Activated CD4-positive, alpha-beta T cell treated with anti-CD3 and anti-CD28 coated beads, Interleukin-2, amount 50 U/mL, for 4 hours (primary cell): ENCODE measurements at places on chromosomes 5 and 9.
A peak's percentile ranks its signal among the peaks of the same experiment; 100 is the strongest.

GRCh38 chr9:132645306-132645705 lies 24.5 kb downstream of the DDX31 start:
- no peak for DNase-seq

DNA sequence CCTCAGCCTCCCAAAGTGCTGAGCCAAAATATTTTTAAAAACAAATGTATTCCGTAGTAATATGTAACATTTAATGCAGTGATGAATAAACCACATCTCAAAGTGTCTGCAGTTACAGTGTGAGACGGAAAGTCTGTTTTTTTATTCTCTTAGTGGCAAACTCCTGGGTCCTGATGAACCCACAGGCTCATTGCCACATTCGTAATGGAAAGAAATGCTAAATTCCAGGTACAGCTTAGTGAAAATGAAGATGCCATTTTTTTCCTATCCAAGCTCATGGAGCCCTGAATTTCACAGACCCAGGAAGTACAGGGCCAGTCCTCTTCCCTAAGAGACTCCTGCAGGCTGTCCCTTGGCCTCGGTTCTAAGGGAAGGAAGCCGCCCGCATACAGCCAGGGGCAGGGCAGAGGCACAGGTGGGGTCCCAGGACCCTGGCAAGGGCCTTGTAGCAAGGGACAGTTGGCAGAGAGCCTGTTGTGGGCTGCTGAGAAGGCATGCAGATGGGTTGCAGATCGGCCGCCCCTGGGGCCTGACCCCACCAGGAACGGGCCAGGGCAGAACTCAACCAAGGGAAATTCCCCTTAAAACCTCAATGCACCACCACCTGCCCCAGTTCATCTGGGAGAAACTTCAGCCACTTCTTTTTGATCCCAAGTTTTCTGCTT lies 36.2 kb downstream of the IPPK start:
- DNase-seq = no peak

- no peak for DNase-seq
Observed at GRCh38 chr9:114889802-114890224, 40.6 kb downstream of the TNFSF8 start.

DNA sequence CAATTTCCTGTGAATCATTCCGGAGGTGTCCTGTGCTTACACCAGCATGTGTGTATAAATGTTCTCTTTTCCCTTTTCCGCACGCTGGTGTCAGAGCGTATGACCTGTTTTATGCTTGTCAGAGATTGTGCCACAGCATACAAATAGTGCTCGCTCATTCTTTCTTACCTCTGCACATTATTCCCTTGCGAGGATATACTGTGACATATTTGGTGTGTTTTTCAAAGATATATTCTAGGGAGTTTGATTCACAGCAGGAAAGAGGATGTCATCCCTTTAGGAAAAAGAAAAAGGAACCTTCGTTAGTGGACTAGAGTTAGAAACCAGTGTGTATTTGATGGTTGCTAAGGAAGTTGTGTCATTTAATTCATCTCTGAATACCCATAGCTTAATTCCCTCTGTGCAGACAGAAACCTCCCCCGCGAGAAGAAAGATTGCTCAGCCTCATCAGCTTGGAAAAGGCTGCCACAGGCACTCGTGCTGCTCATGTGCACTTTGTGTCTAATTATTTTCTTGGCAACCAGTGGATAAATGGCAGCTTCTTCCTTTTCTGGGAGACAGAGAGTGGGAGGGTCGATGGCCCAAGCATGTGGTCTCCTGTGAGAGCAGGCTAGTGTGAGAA lies 14.7 kb upstream of the CCIN start:
- no peak for DNase-seq

DNA sequence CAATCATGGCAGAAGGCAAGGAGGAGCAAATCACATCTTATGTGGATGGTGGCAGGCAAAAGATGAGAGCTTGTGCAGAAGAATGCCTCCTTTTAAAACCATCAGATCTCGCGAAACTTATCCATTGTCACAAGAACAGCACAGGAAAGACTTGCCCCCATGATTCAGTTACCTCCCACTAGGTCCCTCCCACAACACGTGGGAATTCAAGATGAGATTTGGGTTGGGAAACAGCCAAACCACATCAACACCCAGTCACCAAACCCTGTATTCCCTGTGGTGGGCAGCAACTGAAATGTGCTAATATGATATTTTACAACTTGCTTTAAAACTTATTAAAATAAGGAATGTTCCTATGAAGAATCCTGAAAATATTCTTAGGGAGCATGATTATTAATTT lies 54.2 kb downstream of the RASGRF2 start:
- no peak for DNase-seq

- no peak for DNase-seq
Observed at GRCh38 chr9:5988265-5988664, 27.2 kb downstream of the RANBP6 start.

DNA sequence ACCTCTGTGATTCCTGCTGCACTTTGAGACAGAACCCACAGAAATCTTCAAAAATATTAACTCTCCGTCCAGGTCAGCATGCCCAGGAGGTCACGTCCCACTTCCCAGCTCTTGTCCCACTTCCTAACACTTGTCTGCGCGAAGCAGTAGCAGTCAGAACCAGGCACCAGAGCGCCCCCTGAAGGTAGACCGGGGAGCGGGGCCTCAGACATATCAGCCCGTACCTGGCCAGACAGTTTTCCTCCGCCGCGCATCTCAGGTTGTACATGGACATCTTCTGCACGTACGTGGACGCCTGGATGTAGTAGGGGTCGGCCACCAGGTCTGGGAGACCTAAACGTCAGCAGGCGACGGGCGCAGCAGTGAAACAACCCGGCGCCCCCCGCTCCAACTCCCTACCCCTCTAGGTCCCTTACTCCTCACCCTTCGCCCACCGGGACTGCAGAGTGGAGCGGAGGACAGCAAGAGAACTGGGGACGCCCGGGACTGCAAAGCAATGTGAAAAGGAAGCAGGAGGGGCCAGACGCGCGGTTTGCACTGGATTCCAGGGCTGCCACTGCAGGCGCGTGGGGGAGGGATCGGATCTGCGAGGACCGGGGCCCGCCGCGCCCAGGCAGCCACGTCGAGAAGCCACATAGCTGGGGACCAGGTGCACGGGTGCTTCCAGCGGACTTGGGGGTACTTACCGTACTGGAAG lies 1.2 kb downstream of the LOX start:
- no peak for DNase-seq

- no peak for DNase-seq
Observed at GRCh38 chr5:177089127-177089526, 2.4 kb downstream of the FGFR4 start.

- no peak for DNase-seq
Observed at GRCh38 chr9:78680196-78680595, 383.3 kb downstream of the PSAT1 start.

DNA sequence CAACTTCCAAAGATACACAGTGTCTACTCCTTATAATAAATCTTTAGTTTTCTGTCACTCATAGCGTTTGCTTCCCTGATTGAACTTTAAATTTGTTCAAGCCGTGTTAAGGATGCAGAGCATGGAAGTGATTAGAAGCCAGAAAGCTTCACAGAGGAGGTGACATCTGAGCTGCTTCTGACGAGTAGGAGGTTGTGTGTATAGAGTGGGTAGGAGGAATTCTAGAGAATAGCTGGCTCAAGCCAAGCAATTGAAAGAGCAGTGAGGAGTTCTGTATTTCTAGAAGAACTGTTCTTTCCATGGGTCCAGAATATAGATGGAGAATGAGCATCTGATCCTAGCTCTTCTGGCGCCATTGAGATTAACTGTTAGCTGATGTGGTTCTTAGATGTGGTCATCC lies 6.0 kb downstream of the NUDT2 start:
- DNase-seq = no peak

GRCh38 chr9:14389146-14389545 lies 75.2 kb upstream of the NFIB start:
- no peak for DNase-seq

- no peak for DNase-seq
Observed at GRCh38 chr9:77556396-77556795, 91.7 kb downstream of the GNA14 start.

DNA sequence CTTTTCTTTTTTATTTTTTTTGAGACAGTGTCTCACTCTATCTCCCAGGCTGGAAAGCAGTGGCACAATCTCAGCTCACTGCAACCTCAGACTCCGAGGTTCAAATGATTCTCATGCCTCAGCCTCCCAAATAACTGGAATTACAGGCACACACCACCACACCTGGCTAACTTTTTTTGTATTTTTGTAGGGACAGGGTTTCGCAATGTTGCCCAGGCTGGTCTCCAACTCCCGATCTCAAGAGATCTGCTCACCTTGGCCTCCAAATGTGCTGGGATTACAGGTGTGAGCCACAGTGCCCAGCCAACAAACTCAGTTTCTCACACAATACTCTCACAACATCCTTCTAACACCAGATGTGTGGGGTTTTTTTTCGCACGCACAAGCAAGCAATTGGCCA lies 22.1 kb downstream of the AFF4 start:
- no peak for DNase-seq

DNA sequence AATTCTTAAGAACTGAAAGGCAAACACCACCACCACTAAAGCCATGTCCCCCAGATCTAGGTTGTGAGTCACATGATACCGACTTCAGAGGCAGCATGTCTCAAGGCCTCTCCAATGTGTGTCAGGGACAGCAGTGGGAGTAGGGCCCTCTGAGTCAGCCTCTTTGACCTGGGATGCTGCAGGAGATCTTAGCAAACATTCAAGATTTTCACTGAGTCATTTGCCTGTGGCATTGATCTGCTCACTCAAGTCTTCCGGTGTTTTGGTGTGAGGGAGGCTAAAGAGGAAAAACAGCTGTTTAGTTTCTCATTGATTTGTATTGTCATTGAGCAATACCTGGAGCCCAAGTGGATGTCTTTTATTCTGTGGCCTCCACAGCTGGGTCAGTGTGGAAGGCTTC lies 36.1 kb downstream of the TMC1 start:
- peak; percentile 56 for DNase-seq

- DNase-seq = no peak
Observed at GRCh38 chr9:134462318-134462717, 136.1 kb downstream of the RXRA start.

- DNase-seq = no peak
Observed at GRCh38 chr9:109046346-109046745, 33.0 kb upstream of the CTNNAL1 start.

GRCh38 chr5:122415030-122415800 lies 103.2 kb downstream of the SNCAIP start:
- DNase-seq = no peak

DNA sequence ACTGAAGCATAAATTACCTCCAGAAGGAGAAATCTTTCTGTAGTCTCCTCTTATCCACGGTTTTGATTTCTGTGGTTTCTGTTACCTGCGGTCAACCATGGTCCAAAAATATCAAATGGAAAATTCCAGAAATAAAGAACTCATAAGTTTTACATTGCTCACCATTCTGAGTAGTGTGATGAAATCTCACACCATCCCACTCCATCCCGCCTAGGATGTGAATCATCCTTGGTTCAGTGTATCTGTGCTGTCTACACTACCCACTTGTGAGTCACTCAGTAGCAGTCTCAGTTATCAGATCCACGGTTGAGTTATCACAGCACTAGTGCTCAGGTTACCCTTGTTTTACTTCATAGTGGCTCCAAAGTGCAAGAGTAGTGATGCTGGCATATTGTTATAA lies 371.2 kb downstream of the NFIB start:
- DNase-seq = no peak

DNA sequence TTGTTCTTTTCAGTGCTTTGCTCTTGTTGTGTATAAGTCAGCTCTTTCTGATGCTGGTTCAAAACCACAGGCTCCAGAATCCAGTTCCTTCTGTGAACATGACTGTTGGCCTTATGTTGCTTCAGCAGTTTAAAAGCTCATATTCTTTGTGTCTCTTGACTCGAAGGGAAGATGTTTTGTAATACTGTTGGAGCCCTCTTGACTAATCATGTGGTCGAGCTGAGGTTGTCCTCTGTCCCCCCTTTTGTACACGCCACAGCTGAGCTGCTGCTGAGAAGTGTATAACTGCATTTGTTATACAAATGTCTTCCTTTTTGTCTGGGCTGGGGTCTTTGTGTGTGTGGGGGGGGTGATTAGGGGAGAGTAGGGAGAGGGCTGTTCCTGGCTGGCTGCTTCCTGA lies 35.8 kb downstream of the SLC36A1 start:
- DNase-seq = no peak

GRCh38 chr9:114893221-114894010 lies 37.0 kb downstream of the TNFSF8 start:
- DNase-seq = peak; percentile 42

- no peak for DNase-seq
Observed at GRCh38 chr9:136947955-136948510, 3.0 kb downstream of the C8G start.

- no peak for DNase-seq
Observed at GRCh38 chr5:94276048-94276447, 342.4 kb downstream of the KIAA0825 start.

DNA sequence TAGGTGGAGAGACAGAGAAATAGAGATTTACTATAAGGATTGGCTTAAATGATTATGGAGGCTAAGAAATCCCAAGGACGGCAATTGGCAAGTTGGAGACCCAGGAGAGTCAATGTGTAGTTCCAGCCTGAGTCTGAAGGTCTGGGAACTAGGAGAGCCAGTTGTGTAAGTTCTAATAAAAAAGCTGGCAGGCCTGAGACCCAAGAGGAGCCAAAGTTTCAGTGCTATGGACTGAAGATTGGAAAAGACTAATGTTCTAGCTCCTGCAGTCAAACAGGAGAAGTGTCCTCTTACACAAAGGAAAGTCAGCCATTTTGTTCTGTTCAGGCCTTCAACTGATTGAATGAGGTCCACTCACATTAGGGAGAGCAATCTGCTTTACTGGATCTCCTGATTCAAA lies 50.0 kb downstream of the NMUR2 start:
- no peak for DNase-seq

DNA sequence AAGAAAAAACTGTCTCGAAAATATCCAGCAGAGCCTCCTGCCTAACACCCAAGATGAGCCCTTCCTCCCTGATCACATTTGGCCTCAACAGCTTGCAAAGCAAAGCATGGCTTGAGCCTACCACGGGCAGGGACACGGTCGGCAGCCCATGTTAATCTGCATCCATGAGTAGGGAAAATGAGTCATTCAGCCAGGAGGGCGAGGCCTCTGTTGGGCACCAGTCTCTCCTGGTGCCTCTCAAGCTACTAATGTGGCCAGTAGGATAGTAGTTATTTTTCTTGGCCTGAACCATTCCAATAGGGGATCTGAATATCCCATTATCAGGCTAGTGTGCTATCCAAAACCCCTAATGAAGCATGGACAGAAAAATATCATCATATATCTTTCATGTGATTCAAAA lies 43.0 kb upstream of the SHB start:
- DNase-seq = no peak

- no peak for DNase-seq
Observed at GRCh38 chr5:76207120-76207519, 123.9 kb downstream of the SV2C start.

DNA sequence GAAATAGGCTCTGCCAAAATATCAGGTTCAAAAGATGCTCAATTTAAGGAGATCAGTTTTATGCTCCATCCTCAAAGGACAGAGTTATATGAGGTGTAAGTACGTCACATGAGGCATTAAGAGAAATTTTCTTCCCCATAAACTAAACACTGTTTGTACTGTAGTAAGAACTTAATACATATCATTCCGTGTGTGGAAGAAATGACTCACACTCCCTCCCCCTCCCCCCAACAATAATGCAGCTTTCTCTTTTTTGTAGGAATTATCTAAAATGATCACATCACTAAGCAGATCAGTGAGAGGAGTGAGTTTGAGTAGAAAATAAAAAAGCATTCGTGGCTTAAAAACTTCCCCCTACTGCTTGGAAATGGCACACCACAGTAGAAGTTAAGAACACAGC lies 2.2 kb downstream of the CDH12 start:
- DNase-seq = no peak
